ENCODE measurements at places on chromosomes 4 and X.
A peak's percentile ranks its signal among the peaks of the same experiment; 100 is the strongest.

GRCh38 chr4:176453658-176454057, 133.9 kb downstream of the SPCS3 start:
- DNase-seq, result no peak

DNA sequence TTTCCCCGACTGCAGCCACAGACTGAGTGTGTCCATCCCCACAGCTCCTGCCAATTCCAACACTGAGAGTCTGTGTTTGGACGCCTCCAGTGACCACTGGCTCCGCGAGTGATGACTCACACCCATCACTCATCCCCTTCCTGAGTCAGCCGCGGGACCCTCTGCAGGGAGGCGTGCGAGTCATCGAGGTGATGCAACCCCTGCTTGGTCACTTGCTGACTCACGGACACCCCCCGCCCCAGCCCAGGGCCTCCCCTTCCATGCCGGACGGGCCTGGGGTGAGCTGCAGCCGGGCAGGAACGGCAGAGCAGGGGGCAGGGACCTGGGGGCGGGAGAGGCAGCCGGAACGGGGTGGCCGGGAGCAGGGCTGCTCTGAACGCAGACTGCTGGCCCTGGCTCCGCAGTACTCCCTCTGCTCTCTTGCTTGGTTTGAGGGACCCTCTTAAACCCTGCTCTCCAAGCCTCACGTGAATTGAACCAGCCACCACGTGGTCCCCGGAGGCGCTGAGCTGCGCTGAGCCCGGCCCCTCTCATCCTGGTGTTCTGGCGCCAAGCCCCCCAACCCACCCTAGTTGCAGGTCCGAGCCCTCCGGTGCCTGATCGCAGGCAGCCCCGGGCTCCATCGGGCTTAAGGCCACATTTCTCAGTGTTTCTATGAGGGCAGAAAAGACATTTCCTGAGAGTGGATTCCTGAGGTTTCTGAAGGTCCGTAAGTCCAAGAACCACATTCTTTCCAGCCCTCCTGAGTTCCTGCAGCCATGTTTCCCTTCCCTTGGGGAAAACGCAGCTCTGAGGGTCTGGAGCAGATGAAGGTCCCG, 32.4 kb downstream of the FGFRL1 start:
- peak; percentile 100 for DNase-seq

GRCh38 chr4:167419468-167420140, 185.3 kb upstream of the SPOCK3 start:
- no peak for DNase-seq

DNA sequence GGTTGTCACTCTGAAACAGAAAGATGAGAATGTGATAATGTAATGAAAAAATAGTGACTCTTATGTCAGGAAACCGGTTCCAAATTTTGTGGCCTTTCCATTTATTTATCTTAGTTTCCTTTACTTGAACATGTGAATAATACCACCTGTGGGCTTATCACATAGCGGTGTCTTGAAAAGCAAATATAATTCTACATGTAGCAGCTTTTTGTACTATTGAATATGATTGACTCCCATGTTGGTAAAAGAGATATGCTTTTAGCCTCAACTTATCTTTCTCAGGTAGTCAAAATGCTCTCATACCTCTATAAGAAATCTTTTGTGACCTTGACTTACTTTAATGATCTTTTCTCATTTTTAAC, 12.0 kb downstream of the PRDM8 start:
- DNase-seq, result no peak

- peak; percentile 36 for DNase-seq
Observed at GRCh38 chr4:140149846-140150635, 3.9 kb downstream of the MAML3 start.

- no peak for DNase-seq
Observed at GRCh38 chrX:55220119-55220794, at the start of gene PAGE5. TSS of gene PAGE5 (plus strand) at chrX:55220346. CDS start at chrX:55221383, 1,037 bp downstream.

DNA sequence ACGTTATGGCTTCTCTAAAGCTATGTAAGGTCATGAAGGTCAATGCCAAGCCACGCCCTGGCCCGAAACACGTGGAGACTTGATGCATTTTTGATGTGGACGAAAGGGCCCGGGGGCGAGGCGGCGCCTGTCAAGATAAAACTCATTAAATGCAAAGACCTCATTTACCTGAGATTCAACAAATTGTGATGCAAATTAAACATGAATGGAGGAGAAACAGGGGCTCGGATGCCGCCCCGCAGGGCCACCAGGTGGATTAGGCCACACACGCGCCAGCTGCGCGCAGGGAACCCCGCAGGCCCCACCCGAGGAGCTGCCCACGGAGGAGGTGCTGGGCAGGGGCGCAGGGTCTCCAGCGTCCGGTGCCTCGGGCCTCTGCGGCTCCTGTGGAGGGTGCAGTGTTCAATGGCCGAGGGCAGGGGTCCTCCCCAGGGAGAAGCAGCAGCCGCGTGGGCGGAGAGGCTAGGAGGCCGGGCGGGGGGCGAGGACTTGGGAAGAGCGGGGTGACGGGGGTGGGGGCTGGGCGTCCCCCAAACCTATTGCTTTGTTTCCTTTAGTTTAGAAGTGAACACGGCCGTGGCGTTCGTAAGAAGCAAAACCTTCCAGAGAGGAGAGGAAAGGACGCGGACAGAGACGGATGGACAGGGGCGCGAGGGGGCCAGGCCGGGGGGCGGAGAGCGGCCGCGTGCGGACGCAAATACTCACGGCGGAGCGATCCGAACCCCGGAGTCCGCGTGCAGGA, 40.4 kb downstream of the CPLX1 start:
- DNase-seq, result no peak
